Esophagus squamous epithelium (tissue), 5 donors: ENCODE measurements at places on chromosomes 2 and 18.

GRCh38 chr18:34787931-34788532 lies 77.9 kb downstream of the DTNA start:
- DNase-seq, result no peak

DNA sequence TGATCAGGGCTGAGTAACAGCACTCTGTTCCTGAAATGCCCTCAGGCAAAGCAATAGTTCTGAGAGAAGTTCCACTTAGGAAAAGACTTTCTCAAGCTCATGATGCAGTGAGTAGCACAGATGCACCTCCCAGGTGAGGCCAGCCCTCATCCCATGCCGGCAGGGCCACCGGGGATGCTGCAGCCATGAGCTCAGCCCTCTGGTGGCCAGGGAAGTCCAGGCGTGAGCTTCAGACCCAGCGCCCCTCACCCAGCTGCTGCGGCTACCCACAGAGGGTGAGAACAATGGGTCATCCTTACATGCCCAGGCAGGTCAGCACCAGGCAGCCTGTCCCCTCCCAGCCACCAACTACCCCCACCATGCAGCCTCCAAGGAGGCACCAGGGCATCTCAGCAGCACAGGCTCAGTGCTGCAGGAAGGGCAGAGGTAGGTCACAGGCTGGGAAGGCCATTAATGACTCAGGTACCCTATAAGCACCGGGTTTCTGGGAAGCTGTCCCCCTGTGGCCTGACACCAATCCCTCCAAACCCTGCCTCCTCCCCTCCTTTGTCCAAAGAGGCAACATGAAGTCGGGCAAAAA lies 50.6 kb downstream of the TTC32 start:
- DNase-seq, result no peak

- no peak for DNase-seq
Observed at GRCh38 chr2:236689393-236689700, 119.7 kb downstream of the ACKR3 start.

GRCh38 chr2:44740678-44741077 lies 200.8 kb upstream of the SIX3 start:
- no peak for DNase-seq

DNA sequence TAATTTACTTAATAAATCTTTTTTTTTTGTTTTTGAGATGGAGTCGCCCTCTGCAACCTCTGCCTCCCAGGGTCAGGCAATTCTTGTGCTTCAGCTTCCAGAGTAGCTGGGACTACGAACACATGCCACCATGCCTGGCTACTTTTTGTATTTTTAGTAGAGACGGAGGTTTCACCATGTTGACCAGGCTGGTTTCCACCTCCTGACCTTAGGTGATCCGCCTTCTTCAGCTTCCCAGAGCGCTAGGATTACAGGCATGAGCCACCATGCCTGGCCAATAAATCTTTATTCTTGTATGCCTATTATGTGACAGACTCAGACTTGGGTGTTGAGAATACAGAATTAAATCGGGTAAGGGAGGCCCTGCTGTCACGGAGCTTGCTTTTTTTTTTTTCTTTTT lies 16.7 kb upstream of the ASXL2 start:
- no peak for DNase-seq

DNA sequence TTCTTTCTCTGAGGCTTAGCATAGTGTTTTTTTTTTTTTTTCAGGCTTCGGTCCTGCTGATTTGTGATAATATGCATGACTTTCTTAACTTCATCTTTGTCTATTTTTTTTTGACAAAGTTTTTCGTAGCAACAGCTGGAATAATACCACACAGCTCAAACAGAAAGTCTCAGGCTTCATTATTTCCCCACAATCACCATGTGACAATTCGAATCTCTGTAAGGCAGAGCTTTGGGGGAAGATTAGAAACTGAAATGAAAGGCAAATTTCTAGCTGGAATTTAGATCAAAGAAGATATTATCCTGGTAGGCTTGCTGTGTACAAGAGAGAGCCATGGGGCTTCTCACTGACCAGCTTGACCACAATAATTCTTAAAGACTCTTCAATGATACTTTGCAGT lies 12.2 kb upstream of the CD28 start:
- no peak for DNase-seq

- DNase-seq, result no peak
Observed at GRCh38 chr2:135743860-135744259, 2.2 kb downstream of the UBXN4 start.

- DNase-seq, result no peak
Observed at GRCh38 chr2:172462849-172463381, 35.5 kb downstream of the ITGA6 start.

- DNase-seq, result no peak
Observed at GRCh38 chr2:127220102-127220767, at the start of gene CYP27C1. TSS of gene CYP27C1 (minus strand) at chr2:127220299. CDS start at chr2:127220270, 29 bp downstream.

GRCh38 chr2:144890828-144891227 lies 370.9 kb upstream of the ZEB2 start:
- DNase-seq, result no peak

GRCh38 chr2:53174539-53174938 lies 593.1 kb upstream of the CHAC2 start:
- DNase-seq, result no peak

DNA sequence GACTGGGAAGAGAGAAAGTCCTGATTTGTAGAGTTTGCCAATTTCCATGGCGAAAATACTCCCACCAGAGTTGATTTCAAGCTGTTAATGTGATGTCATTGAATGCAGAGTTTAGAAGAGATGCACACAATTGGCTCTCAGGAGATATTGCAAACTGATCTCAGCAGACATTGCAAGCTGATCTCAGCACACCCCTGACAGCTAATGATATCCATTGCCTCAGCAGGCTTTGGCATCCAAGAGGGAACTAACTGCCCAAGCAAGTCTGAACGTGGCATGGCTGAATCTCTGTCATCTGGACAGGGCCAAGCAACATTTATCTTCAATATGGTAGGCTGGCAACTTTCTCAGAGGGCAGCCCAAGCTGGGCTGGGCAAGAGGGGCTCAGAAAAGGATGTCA lies 78.4 kb upstream of the CYP1B1 start:
- DNase-seq, result no peak

DNA sequence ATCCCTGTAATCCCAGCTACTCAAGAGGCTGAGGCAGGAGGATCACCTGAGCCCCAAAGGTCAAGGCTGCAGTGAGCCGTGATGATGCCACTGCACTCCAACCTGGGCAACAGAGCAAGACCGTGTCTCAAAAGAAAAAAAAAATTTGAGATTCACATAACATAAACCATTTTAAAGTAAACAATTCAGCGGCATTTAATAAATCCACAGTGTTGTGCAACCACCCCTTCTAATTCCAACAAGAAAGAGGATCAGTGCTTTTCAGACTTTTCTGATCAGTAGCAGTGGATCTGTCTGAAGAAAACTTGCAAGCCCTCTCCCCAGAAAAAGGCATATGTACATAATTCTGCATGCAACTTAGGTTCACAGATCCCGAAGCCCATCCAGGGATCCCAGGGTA lies 7.2 kb upstream of the SAG start:
- DNase-seq, result no peak

DNA sequence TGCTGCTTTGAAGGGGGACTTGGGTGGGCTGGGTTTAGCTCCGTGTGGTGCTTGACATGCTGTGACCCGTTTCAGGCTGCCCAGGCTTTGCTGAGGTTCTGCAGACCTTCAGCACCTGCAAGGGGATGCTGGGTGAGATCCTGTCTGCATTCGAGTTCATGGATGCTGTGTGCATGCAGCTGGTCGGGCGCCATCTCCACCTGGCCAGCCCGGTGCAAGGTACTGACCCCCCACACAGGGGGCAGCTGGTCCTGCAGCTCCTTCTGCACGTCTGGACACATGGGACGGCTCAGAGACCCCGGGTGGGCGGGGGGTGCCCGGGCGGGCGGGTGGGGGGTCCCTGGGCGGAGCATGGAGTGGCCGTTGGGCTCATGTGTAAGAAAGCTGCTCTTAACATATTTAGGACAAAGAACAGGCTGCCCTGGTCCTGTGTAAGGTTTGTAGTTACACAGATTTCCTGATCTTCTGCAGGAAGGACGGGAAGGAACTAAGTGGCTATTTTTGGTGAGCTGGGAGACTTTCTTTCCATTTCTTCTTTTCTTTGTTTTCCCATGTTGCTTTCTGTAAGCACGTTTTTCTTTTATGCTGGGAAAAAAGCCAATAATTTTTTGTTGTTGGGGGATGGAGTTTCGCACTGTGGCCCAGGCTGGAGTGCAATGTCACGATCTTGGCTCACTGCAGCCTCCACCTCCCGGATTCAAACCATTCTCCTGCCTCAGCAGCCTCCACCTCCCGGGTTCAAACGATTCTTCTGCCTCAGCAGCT lies 15.8 kb downstream of the D2HGDH start:
- no peak for DNase-seq

DNA sequence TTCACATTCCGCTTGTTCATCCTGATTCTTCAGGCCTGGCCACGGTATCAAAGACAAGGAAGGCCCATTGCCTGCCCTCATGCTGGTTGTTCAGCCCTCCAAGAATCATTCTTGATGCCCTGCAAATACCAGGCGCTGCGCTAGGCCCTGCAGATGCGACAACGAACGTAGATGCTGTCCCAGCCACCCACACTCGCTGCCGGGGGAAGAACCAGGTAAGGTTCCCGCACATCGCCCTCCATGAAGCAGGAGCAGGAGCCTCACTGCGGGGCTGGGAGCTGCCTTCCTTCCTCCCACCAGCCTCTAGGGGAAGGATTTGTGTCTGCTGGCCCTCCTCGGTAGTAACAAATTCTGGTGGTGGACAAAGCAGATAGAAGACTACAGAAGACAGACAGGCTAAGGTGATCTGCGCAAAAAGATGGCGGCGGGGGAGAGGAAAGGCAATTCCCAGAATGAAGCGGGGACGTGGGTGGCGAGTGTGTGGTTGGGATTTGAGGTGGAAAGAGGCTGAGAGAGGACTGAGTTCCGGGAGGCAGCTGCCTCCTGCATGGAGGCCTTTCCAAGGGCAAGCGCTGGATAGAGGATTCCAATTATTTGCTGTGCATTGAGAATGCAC lies 19.8 kb upstream of the GPR55 start:
- DNase-seq, result no peak

DNA sequence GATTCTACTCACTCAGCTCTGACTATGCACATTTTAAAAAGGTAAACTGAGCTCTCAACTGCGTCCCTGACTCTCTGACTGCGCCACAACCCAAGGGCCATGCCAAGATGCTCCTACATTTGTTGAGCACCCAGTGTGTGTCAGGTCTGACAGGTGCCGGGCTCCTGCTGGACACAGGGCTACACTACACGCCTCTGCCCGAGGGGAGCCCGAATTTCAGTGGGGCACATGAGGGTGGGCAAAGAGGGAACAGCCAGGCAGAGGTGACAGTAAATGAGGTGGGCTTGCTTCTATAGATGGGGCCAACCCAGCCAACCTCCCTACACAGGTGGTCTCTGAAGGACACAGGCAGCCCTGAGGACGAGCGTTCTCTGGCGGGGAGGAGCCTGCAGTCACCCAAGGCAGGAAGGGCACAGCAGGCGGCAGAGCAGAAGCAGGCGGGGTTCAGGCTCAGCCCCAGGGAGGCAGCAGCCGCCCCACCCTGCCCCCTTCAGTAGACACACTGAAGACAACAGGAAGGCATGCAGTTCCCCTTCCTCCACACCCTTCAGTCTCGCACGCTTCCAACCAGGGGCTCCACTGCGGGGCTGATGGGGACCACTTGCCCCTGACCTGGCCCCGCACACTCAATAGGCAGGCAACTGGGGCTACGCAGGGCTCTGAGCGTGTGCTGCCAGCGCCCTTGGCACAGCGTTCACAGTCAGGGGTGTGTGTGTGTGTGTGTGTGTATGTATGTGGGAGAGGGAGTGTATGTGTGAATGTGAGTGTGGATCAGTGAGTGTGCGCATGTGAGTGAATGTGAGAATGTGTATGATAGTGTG lies 98.4 kb downstream of the UXS1 start:
- DNase-seq, result no peak

DNA sequence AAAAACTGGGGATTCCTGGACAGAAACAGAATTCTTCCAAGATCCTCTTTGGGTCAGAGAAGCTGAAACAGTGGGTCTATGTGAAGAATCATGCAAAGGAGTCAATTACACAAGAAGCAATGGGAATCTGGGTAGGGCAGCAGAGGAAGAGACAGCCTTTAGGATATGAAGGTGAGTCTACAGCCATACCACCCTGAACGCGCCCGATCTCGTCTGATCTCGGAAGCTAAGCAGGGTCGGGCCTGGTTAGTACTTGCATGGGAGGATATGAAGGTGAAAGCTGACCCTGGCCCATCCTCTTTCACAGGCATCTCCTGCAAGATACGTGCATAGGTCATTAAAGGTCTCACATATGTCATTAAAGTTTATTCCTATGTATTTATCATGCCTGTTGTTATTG lies 1080.9 kb upstream of the FANCL start:
- no peak for DNase-seq

DNA sequence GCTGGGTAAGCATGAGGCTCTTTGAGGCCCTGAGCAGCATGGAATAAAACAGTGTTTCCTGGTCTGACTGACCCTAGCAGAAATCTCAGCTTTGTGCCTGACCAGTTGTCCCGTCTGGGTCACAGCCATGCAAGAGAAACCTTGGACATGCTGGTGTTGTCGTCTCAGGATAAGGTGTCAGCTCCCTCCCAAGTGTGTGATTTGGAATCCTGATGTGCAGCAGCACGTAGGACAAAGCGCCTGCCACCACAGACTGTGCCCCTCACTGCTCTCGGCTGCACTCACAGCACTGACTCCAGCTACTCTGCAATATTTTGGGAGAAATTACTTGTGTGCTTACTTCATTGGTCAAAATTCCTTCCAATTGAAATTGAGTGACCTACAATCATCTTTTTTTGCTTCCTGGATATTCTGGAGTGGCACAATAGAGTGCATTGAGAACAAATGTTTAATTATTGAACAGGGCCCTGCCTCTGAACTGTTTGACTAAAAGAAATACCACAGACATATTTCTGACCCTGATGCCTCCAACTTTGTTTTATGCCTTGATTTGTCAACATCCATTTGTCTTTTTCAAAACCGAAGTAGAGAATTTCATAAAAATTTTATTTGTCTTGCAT lies 352.4 kb downstream of the SOCS6 start:
- no peak for DNase-seq

DNA sequence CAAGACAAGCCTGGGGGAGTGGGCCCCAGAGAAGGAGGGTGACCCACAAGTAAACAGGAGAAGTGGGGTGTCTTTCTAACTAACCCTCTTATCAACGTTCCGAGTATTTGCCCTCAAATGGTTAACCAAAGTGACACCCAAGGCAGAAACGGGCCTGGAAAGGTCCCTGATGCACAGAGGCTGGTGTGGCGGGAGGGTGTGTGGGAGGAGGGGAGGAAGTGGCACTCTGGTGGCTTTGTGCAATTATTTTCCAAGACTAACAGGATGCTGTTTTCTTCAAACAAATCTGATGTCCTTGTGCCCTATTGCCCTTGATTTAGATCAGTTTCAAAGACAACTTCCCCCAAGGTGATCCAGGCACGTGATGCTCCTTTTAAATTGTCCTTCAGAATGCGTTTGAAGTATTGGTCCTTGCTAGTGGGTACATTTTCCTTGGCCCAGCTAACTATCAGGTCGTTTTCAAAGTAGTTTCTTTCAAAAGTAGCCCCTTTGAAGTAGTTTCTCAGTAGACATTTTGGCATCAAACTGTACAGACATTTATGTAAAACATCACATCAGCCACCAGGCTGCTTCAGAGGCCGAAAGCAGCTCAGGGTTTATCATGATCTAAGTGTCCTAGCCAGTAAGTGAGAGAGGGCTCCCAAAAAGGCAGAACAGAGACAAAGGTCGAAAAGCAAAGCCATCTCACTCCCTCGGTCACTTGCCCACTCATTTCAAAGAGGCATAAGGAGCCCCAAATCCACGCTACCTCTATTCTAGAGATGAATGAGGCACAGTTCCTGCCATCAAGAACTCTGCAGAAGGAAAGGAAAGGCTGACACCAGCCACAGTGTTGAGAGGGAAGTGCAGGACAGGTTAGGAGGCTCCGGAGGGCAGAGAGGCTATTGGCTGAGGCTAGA lies 371.1 kb upstream of the ID2 start:
- DNase-seq, result no peak

- DNase-seq, result no peak
Observed at GRCh38 chr2:23544589-23545295, 159.8 kb downstream of the KLHL29 start.
